ENCODE measurements at places on chromosomes 3 and 15.

- peak; percentile 46 for DNase-seq
These were observed 654 bp downstream of the RUBCN start for GRCh38 chr3:197736010-197736490.

- peak; percentile 34 for DNase-seq
These were observed 22.7 kb downstream of the ATP6V1A start for GRCh38 chr3:113769551-113769950.

GRCh38 chr15:58505581-58505980, 73.8 kb downstream of the LIPC start:
- no peak for DNase-seq

GRCh38 chr3:151109286-151109800, 23.9 kb downstream of the MED12L start:
- no peak for DNase-seq

GRCh38 chr3:74883690-74884089, 269.2 kb upstream of the CNTN3 start:
- no peak for DNase-seq

GRCh38 chr3:125480656-125481374, 39.2 kb downstream of the SNX4 start:
- no peak for DNase-seq

DNA sequence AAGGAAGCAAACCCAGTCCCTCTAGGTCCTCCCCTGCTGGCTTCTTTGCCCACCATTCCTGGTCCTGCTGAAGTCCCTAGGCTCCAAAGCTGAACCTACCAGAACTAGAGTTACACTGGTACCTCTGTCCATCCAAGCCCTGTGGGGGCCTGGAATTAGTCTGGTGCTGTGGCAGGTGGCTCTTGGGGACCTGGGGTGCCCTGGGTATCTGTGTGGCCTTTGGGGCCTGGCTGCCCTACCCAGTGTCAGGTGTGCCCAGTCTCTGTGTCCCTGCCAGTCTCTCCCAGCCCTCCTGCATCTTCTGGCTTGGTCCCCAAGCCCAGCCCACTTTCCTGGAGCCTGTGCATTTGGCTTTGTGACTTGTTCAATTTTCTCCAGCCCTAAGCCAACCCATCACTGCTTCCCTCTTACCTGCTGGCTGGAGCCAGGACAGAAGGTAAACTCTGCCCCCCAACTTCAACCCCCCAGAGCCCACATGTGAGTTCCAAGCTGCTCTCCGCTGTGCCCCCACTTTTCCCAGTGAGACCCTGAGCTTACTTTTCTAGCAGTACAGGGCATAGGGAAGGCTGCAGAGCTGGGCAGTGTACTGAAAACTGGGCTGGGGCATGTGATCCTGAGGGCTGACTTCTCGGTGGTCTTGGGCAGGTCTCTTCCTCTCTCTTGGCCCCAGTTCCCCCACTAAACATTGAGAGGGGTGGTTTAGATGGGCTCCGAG, 28.3 kb upstream of the HHATL start:
- no peak for DNase-seq

- no peak for DNase-seq
These were observed 500.0 kb upstream of the IL12A start for GRCh38 chr3:159488602-159489001.

DNA sequence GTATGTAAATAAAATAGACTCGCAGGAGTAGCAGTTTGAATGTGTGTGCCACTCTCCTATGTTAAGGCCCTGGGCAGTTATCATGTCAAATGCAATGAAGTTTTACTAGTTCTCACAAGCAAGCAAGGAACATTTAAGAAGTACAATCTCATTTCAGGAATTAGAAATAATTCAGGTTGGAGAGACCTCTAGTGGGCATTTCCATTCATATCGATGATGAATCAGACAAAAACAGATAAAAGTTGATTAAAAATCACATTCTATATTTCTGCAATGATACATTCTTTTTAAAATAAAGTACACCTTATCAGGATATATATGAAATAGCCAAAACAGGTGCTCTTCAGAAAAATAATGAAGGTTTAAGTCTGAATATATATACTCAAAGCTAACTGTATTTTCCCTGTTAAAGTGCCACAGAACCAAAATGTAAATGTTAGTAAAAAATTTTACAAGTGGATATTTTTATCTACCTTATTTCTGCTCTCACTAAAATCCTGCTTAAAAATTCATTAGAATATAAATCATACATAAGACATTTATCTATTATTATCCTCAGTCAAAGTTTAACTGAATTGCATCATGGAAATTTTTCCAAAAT, 492.4 kb upstream of the FRG2C start:
- no peak for DNase-seq

- DNase-seq: no peak
These were observed 28.8 kb downstream of the ST6GAL1 start for GRCh38 chr3:186959029-186959624.

GRCh38 chr3:29408676-29409075, 127.8 kb downstream of the RBMS3 start:
- no peak for DNase-seq

GRCh38 chr3:13509059-13509815, 29.1 kb downstream of the HDAC11 start:
- DNase-seq: no peak

- DNase-seq: no peak
These were observed 383.6 kb upstream of the NR2F2 start for GRCh38 chr15:95946926-95947325.

DNA sequence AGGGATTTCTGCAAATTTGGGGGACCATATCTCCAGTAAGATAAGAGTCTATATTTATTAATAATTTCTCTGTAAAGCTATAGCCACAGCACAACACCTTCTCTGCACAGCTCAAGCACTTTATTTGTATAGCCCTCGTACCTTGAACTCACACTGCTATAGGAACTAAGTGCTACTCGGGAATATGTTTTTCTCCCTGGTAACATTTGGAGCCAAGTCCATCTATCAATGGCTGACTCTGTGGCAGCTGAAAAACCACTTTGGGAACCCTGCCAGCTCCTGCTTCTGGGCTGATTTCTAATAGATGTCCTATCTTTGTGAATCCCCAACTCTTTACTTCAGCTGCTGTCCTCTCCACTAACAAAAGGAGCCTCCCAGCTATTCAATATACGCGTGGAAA, 298.5 kb downstream of the GBE1 start:
- no peak for DNase-seq

GRCh38 chr15:45536934-45537333, 14.4 kb upstream of the SLC30A4 start:
- DNase-seq: no peak

GRCh38 chr15:63612300-63612699, 15.1 kb downstream of the FBXL22 start:
- no peak for DNase-seq

- DNase-seq: no peak
These were observed 3.5 kb downstream of the MYZAP start for GRCh38 chr15:57595011-57595866.

DNA sequence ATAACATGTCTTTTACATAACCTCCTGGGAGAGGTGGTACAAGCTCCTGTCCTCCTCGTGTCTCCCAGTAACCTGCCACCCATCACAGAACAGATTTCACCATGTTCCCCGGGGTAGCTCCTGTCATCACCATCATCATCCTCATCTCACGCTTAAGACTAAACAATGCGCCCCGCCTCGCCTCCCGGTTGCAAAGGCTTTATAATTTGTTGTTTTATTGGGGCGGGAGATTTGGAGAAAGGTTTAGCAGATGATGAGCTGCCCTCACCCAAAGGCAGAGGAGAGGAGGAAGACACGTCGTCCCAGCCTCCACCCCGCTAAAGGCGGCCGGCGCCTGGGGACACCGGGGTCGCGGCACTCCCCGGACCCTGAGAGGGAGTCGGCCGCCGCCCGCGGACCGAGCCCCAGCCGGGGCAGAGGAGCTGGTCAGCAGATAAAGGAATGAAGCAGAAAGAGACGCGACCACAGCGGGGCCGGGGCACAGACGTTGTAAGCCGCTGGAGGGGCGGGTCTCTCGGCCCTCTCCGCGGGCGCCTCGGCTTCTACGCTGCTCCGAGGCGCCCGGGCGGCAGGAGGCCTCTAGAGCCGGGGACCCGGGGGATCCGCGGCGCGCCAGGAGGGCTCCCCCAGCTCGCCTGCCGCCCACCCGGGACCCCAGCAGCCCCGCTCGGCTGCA, 589 bp downstream of the HERC1 start:
- DNase-seq: peak; percentile 27

- no peak for DNase-seq
These were observed 12.5 kb downstream of the SAMD7 start for GRCh38 chr3:169923831-169924230.

- DNase-seq: no peak
These were observed 127.9 kb downstream of the CD47 start for GRCh38 chr3:107962946-107963345.

DNA sequence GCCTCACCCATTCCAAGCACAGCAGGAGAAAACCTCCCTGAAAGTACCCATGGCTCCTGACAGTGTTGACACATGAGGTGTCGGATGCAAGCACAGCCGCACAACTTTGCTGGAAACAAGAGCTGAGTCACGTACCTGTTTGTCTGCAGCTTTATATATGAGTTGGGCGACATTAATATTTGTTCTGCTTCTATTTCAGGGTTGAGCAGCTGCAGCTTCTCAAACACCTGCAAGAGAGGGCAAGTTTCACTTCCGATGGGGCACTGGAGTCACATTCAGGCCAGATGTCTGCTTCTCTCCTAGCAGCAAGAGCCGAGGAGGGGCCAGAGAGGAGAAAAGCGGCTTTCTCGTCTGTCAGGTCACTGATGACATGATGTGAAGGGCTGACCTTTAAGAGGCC, 88.0 kb downstream of the NUP210 start:
- DNase-seq: peak; percentile 38

DNA sequence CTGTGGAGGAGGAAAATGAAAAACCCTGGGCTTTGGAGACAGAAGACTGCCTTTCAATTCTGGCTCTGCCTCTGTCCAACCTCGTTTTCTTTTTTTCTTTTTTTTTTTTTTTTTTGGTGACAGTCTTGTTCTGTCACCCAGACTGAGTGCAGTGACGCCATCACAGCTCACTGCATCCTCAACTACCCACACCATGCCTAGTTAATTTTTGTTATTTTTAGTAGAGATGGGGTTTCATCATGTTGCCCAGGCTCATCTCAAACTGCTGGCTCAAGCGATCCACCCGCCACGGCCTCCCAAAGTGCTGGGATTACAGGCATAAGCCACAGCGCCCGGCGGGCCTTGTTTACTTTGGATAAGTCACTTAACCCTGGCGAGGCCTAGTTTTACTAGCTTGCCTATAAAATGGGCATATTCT, 66.3 kb upstream of the SLC25A26 start:
- DNase-seq: no peak

DNA sequence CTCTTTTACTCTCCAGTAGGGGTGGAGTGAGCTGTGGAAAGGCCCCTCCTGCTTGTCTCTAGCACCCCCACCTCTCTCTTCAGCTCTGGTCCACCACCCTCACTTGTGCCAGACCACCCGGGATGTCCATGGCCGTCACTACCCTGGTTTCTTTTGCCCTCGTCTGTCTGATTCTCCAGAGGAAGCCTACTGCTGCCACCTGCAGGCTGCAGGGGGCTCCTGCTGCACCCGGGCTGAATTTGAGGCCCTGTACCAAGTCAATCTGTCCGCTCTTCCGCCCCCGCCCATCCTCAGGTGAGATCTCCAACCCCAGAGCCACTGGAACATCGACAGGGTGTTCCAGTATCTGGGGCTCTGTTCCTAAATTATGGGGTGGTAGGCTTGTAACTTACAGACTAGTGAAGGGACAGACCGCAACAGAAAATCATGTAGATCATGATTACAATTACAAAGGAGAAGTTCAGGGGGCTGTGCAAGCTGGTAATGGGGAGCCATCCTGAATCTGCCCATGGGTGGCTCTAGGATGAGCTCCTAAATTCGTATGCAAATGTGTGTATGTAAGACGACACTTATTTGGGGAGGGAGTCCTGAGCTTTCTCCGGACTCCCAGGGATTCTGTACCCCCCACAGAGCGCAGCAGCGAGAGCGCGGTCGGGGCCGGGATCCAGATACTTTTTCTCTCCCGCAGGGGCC, 683 bp upstream of the UNC45A start:
- DNase-seq: peak; percentile 65

- no peak for DNase-seq
These were observed 3.5 kb downstream of the CHRM5 start for GRCh38 chr15:33971811-33972210.

- DNase-seq: no peak
These were observed 76.1 kb downstream of the ABHD5 start for GRCh38 chr3:43766672-43767465.

- DNase-seq: no peak
These were observed 260.4 kb upstream of the KCNMB2 start for GRCh38 chr3:178275793-178276192.

DNA sequence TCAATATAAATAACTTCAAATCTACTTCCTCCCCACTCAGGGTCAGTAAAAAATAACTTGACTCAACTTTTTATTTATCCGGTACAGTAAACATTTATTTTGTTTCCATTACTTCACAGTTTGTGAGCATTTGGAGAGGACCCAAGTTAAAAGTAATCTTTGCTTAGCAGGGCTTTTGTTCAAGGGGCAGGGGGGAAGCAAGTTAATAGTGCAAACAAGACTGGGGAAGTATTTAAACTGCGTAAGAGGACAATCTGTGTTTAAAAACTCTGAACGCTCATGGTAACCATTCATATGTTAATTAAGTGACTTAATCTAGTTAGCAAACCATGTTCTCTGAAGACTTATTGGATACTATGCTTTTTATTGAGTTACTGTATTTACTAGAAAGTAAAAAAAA, 346.2 kb downstream of the SLC9A9 start:
- no peak for DNase-seq

- DNase-seq: no peak
These were observed 90.1 kb upstream of the RGMA start for GRCh38 chr15:93179072-93179471.

DNA sequence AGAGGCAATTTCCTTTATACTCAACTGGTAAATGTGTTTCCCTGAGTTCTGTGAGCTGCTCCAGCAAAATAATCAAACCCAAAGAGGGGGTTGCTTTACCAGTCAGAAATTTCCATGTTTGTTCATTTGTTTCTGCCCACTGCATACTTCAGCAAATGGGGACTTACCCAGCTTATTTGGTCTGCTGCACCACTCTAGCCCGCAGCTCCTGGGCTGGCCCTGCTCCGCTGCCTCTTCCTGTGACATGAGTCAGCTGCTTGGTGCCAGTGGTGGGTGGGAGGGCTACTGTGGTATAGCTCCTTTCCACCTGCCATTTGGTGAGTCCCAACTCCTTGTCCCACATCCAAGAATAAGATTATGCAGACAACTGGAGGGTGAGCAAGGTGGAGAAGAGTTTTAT, 644.2 kb downstream of the MCTP2 start:
- DNase-seq: no peak

DNA sequence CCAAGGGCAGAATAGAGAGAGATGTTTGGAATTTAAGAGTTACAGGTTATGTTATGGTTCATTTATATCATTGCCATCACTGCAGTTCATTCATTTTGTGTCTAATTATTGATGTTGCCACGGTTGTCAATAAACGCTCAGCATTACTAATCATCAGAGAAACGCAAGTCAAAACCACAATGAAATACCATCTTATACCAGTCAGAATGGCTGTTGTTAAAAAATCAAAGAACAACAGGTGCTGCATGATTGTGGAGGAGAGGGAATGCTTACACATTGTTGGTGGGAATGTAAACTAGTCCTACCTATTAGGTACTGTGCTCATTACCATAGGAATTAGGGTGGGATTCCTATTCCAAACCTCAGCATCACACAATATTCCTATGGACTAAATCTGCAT, 350.5 kb downstream of the TIGIT start:
- no peak for DNase-seq

GRCh38 chr3:51382947-51383578, 2.0 kb upstream of the MANF start:
- no peak for DNase-seq

Measured in H54 (cell line).